CD4-positive, alpha-beta T cell treated with Interferon alpha-2 for 1 hour (primary cell): ENCODE measurements at places on chromosomes 5 and 9.

GRCh38 chr5:56625541-56625940, 189.8 kb upstream of the MAP3K1 start:
- no peak for DNase-seq

- DNase-seq: no peak
These were observed 1.1 kb upstream of the GNA14 start for GRCh38 chr9:77649109-77649812.

GRCh38 chr9:114303571-114303970, 19.3 kb upstream of the ORM1 start:
- no peak for DNase-seq

GRCh38 chr5:142609142-142609541, 76.7 kb downstream of the FGF1 start:
- no peak for DNase-seq

- DNase-seq: no peak
These were observed 782 bp downstream of the BICD2 start for GRCh38 chr9:92763721-92764380.

DNA sequence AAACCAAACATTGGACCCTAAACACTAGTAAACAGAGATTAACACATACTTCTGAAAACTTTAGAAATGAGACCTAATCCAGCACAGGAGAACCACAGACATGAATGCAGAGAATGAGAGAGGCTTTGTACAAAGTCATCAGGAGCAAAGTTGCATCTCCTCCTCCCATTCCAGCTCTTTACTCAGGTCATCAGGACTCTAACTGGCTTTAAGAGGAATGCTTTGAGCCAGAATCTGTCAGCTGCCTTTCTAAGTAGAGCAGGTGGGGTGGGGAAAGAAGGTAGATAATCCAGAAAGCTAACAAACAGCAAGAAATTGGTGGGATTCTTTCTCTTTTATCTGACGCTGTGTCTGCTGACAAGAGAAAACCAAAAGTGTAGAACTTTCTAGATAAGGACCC, 582.7 kb upstream of the DMAC1 start:
- no peak for DNase-seq

DNA sequence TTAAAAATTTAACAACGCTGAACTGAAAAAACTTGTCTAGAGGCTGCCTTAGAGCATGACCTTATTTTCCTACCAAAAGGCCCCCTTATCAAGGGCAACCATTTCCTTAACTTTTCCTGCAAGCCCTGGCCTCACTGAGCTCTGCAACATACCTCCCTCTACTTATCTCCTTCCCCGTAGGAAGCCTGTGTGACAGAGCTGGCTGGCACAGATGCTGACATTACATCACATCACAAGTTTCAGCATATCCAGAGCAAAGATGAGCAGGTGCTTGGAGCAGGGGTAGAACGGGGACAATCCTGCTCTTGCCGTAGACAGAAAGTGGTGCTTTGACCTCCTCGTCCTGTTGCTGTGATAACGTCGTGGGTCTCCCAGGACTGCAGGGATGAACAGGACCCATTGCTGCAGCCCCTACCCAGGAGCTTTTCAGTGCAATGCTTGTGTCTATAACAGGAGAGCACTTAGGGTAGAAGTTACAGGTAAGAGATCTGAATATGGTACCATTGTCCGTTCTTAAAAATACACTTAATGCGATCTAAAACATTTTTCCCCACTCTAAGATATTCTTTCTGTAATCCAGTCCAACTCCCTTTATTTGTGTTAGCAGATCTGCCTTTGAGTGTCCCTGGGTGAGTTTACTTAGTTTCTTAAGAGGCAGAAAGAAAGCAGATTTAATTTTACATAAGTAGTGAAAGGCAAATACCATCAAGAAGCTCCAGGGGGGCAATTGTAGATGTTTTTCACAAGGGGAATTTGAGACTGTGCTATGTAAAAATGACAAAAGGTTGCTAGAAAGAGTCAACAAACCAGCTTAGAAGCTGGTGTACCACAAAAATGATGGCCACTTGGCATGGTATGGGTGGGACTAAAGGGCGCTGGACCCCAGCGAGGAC, 101.9 kb upstream of the EFNA5 start:
- DNase-seq: no peak

- no peak for DNase-seq
These were observed 41.5 kb downstream of the WNK2 start for GRCh38 chr9:93225417-93225816.

DNA sequence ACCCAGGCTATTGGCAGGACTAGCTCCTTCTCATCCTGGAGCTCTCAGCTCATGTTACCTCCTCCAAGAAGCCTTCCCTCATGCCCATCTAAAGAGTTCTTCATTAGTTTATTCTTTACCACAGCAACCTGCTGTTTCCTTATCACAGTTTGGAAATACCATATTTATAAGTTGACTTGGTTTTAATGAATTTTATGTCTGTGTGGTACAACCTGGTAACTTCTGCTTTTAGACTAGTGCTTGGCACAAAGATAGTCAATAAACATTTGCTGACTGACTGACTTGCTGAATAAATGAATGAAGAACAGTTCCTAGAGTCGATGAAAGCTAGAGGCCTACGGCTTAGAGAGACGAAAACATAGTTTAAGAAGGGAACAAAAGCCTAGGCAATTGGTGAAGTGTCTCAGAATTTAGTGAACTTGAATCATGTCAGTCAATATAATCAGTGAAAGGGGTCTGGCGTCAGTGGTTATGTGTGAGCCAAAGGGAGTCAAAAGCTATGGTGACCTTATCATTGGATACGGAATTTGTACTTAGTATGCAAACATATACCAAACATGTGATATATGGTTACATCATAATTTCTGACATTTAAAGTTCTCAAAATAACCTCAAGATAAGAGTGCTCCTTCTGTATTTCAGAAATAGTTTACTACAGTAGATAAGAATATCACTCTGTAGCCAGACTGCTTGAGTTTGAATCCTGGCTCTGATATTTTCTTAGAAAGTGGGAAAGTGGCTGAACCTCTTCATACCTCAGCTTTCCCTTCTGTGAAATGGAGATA, 239.5 kb downstream of the MCTP1 start:
- DNase-seq: no peak

DNA sequence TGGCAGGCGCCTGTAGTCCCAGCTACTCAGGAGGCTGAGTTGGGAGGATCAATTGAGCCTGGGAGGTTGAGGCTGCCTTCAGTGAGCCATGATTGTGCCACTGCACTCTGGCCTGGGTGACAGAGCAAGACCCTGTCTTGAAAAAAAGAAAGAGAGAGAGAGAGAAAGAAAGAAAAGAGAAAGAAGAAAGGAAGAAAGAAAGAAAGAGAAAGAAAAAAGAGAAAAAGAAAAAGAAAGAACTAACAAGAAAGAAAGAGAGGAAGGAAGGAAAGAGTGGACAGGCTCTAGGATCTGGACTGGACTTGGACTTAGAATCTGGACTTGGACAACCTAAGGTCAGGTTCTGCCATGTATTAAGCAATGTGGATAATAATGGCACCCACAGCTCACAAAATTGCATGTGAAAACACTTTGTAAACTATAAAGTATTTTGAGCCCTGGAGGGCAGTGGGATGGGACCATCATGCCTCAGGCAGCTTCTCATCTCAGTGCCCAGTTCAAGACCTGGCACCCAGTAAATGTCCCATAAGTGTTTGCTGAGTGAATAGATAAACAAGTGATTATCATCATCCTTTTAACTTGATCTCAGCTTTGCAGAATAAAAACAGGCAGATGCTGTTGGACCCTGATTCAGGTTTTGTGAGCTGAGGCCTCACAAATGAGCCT, 12.8 kb upstream of the PHF19 start:
- DNase-seq: no peak

DNA sequence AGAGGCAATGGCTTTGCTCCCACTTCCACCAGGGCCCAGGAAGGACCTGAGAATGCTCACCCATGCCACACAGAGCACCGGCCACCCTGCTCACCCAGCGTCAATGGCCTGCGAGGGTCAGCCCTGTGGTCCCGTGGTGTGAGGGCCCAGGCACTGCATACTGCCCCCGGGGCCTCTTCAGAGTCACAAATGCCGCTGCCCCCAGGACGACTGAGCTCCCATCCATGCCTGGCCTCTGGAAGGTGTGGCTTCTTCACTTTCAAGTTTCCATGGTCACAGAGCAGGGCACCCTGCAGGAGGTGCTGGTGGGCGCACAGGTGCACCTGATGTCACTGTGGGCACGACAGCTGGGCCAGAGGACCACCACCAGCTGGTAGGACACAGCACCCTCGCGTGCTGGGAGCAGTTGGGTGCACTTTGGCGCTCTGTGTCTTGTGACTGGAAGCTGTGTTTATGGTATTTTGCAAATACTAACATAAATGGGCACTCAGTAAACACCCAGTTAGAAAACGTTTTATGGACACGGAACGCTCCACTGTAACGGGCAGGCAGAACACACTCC, 12.5 kb upstream of the ZDHHC11 start:
- DNase-seq: no peak

DNA sequence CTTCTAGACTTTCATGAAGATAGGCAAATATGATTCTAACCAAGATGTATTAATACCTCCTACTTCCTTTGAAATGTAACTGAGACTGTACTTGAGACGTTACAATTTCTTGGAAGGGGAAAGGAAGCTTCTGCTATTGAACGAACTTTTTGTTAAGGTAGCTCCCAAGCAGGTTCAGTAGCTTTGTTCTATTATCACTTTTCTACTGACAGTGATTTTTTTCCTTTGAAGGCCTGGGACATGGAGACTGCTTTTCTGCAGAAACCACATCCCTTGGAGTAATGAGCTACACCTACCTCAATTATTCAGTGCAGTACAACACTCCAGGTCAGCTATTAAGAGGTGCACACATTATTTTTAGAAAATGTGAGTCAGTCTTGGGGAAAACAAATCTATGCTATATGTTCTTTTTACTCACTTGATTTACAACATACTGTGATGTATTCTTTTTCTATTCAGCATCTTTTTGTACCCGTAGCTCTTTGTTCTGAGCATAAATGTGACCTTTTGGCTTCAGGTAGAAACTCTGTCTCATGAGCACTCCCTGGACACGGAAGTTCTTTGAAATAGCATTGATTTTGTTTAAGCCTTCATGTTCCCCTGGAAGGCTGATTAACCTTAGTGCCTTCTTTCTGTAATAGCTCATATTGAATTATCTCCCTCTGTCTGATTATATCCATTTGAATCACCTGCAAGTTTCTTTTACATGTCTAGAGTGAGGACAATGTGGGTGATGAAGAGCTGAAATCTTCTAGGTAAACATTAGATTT, 56.5 kb upstream of the CDKN2B start:
- DNase-seq: peak; percentile 38

GRCh38 chr5:137254119-137255090, 244.7 kb downstream of the SPOCK1 start:
- no peak for DNase-seq

GRCh38 chr5:31492869-31493268, 39.0 kb downstream of the DROSHA start:
- DNase-seq: no peak

- DNase-seq: no peak
These were observed 3.1 kb upstream of the AHRR start for GRCh38 chr5:318341-318897.

DNA sequence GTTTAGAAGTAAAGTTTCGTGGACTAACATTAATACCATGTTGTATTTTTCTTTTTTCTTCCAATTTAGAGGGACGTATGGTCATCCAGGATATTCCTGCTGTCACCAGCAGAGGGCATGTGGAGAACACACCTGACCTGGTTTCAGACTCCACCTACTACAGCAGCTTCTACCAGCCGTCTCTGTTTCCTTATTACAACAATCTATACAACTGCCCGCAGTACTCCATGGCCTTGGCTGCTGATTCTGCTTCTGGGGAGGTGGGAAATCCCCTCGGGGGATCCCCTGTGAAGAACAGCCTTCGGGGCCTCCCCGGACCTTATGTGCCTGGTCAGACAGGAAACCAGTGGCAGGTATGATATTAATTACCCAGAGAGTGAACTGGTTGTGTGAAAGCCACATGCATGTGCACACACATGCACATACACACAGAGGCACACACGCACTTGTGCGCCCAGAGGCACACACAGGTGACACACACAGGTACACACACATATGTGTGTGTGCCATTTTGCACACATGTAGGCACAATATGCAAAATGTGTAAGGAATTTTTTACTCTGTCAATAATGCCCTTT, 52.4 kb downstream of the DMRT1 start:
- DNase-seq: peak; percentile 54

DNA sequence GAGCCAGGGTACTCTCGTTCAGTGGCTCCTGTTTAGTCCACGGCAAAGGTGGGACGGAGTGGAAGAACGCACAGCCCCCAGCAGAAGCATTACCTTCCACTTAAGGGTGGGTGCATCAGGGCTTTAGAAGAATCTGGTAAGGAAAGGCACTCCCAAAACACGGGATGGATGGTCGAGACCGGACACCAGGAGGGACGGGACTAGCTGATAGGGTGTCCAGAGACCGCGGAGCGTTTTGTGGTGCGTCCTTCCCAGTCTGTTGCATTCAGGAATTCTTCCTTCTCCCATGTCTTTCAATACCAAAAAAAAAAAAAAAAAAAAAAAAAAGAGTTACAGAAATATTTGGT, 545 bp upstream of the CTSV start:
- DNase-seq: no peak

- DNase-seq: no peak
These were observed 160.2 kb downstream of the ARHGEF28 start for GRCh38 chr5:73786043-73786831.

DNA sequence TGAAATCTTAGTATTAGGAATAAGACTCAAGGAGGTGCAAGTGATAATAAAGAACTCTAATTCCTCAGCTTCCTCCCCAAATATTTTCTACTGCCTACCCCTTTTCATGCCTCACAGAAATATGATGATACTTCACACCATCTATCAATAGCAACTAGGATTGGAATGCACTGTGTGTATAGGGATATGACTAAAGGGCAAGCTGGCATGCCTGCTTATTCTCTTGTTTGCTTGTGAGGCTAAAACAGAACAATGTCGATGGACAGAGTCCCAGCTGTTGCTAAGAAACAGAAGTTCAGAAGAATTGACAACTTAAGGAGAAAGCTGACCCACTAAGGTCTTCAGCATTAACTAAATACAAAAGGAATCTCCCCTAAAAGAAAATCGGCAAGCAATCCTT, 9.7 kb upstream of the CHD1 start:
- DNase-seq: no peak

- DNase-seq: no peak
These were observed 98.9 kb downstream of the CFAP95 start for GRCh38 chr9:69919461-69920061.

DNA sequence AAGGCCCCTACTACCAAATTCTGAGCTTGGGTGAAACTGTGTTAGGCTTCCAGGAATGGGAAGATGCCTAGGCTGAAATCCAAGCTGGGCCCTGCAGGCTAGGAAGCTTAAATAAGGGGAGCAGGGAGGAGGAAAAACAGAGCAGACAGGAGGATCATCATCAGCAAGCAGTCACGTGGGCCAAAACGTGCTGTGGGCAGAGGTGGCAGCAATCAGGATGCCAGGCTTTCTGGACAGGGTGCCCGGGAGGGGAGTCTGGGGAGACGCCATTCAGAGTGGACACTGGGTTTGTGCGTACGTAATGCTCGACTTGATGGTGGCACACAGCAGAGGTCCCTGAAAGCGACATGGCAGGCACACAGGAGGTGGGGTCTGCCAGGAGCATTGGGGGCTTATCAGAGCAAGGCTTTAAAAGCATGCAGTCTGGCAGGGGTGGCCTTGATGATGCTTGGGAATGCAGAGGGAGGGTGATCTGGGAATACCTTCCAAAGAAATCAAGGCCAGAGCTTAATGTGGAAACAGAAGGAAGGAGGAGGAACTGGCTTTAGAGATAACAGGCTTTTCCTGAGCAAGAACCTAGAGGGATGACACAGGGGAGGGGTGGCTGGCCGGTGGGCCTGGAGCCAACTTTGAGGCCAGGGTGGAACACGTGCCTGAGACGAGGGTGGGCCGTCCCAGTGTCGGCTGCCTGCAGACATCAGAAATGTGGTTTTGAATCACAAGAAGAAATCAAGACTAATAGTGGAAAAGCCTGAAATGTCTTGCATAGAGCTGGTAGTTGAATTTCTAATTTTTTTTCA, 212.5 kb downstream of the GADD45G start:
- no peak for DNase-seq
